ENCODE measurements at places on chromosomes 2 and 18.

DNA sequence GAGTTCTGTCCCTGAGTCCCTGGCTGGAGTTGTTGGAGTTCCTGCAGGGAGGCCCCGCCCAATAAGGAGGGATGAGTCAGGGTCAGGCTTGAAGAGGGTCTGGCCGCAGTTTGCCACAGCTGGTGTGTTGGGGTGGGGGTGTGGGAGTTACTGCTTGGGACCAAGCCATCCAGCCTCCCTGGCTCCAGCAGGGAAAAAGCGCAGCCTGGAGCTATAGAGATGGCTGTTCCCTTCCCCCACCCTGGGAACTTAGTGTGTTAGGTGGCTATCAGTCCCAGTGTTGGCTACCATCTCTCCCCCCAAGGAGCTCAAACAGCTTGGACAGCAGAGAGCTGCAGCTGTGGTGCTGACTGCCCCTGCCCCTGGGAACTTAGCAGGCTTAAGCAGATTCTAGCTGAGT, 13.2 kb upstream of the TANK start:
- no peak for DNase-seq

DNA sequence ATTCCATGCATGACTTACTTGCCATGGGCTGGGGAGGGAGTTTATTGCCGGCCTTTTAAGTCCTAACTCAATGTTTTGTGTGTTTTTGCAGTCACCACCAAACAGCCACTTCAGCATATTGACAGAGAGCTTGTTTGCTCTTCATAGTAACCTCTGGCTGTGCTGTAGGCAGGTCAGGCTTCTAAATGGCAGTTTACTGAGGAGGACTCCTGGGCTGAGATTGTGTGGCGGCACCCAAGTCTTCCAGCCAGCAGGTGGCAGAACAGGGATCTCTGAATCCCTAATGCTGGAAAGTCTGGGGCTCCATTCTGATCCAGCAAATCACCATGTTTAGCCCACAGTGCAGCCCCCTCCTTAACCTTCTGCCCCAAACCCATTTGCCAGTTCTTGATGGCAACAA, 121.2 kb downstream of the CAPN13 start:
- DNase-seq = no peak

- no peak for DNase-seq
Measured at GRCh38 chr2:170162271-170162632, 15.7 kb upstream of the MYO3B start.

DNA sequence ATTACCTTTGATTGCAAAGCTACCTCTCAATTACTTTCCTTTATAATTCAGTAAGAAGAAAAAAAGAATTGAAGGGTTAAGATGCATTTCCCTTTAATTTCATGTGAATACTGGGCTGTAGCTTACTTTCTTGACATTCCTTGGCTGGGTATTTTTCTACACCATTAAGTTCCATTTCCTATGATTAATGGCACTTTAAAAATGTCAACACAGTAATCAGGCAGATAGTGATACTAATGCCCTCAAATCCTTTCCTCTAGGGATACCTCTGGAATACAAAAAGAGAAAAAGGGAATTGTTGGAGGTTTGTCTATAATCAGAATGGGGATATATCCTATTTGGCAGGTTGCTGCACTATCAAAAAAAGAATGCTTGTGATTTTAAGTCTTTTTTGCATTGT, 216.9 kb downstream of the SRBD1 start:
- DNase-seq = no peak

- DNase-seq = peak; percentile 75
Measured at GRCh38 chr2:200509612-200510433, at the start of gene KCTD18. Gene KCTD18 (minus strand): TSS chr2:200510068. CDS start chr2:200507016, 3,052 bp downstream.

- DNase-seq = no peak
Measured at GRCh38 chr2:168903888-168904287, 2.8 kb downstream of the G6PC2 start.

DNA sequence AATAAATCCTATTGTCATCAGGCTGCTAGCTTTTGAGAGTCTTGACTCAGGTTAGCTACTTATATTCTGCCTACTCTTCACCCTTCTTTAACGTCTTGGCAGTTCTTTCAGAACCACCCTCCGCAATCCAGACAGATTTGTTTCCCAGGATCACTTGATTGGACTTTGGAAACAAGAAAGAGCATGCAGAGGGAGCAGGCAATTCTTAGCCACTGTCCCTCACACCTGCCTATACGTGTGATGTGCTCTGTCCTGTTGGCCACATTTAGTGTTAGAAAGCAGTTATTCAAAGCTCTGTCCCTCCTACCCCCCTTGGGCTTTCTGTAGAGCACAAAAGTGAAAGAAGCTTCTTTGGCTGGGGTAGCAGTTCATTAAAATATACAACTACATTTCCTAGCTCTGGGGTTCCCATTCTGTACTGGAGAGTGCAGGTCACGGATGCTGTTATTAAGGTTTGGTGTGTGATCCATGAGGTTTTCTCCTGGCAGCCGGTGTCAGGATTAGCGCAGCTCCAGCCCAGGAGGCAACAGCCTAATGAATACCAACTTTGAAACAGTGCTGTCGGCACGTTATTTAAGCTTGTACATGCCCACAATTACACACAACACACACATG, 6.3 kb downstream of the FZD5 start:
- no peak for DNase-seq

DNA sequence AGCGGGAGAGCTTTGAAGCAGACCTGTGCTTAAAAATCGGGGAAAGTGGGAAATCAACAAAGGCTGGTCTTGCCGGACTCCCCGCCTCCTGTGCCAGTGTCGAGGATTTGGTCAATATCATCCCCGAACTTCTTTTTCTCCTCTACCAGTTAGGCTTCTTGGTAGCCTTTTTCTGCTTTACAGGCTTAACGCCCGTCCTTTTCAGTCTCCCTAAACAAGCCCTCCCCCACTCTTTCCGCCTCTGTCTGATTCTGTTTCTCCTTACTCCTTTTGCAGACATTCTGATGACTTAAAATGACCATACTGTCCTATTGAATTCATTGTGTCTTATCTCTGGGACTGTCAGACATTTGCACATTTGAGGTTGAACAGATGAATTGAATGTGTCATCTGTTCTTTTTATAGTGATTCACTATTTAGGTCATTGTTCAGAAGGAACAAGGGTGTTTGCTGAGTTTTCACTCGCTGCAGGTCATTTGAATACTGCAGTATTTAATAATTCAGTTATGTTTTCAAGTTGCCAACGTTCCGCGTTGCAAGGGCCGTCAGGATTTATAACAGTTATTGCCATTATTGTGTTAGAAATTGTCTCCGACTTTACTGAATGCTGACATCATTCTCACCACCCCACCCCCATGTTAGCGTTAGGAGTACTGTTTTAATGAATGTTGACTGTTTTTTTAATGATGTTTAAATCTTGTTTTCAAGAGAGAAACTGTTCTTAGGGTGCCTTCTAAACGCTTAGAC, 1.1 kb downstream of the ITGAV start:
- DNase-seq = no peak

GRCh38 chr2:233938676-233939370, 21.6 kb downstream of the TRPM8 start:
- DNase-seq = no peak

GRCh38 chr2:112137516-112138158, 548 bp upstream of the FBLN7 start:
- DNase-seq = no peak

DNA sequence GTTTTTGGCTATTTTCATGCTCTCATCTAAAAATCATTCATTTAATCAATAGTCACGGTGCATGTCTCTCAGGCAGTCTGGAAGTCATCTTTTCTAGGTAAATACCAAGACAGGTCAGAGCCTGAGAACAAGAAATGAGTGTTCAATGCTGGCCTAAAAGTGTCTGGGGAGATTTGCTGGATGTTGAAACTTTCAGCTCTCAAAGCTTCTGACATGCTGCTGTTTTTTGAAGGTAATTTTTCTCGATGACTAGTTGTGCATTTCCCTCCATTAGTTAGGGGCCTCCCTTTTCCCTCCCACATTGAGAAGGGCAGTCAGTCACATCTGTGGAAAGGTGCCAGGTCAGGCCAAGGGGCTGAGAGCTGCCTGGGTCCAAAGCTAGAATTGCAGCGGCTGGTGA, 115.6 kb downstream of the LPIN1 start:
- DNase-seq = no peak

GRCh38 chr2:46937471-46937901, 21.9 kb upstream of the MCFD2 start:
- DNase-seq = no peak

DNA sequence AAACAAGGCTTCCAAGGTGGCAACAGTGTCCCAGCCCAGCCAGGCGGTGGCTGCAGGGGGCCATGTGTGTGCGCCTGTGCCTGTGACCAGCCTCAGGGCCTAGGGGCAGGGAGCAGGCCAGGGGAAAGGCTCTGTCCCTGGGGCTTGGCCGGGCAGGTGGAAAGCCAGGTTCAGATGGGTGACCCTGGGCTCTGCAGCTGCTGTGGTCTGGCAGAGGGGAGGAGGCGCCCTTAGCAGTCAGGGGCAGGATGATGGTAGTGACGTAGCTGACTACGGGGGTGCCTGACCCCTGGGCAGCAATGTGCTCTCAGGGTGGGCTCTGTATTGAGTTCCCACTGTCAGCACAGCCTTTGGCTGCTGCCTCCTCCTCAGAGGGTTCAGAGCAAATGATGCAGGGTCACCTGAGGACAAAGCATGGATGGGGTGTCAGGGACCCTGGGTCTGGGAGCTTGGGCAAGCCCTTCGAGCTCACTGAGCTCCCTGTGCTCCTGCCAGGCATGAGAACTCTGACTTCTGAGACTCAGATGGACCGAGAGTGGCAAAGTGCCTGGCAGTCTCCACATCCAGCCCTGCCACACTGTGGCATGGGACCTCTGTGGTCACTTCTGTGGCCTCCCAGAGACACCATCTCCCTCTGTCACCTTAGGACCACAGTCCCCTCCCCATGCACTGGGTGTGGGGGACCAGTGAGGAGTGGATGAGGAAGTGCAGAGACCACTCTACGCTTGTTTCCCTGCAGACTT, 56.6 kb upstream of the ALPP start:
- no peak for DNase-seq

GRCh38 chr18:51603111-51603510, 405.6 kb upstream of the MEX3C start:
- no peak for DNase-seq

DNA sequence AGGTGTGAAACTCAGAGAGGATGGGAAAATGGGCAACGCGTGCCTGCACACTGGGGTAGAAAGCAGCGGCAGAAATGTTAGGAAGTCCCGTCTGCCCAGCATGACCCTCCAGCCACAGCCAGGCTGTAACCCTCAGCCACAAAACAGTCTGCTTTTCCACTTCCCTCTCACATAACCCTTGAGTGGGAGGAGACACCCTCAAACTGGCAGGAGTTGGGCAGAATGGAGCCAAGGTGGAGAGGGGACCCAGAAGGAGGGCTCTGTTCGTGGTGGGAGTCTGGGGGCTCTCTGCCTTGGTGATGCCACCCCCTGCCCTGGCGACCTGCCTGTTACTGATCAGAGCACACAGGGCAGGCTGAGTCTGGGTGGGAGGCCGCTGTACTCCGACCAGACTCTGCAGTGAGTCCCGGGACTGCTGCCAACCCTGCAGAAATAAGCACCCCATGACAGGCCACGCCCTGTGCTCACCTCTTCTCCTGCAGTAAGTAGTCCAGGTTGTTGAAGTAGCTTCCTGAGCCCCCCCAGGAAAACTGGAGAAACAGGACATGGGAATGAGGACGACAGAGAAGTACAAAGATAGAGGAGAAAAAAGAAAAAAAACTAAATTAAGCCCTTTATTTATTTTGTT, 16.0 kb downstream of the FAM178B start:
- no peak for DNase-seq

GRCh38 chr2:144476682-144477081, 43.2 kb downstream of the ZEB2 start:
- no peak for DNase-seq

GRCh38 chr2:69465513-69466456, 28.6 kb upstream of the NFU1 start:
- no peak for DNase-seq

GRCh38 chr18:75132931-75133525, 75.9 kb downstream of the PTGR3 start:
- no peak for DNase-seq

- DNase-seq = no peak
Measured at GRCh38 chr2:29130295-29130694, 15.1 kb downstream of the CLIP4 start.

DNA sequence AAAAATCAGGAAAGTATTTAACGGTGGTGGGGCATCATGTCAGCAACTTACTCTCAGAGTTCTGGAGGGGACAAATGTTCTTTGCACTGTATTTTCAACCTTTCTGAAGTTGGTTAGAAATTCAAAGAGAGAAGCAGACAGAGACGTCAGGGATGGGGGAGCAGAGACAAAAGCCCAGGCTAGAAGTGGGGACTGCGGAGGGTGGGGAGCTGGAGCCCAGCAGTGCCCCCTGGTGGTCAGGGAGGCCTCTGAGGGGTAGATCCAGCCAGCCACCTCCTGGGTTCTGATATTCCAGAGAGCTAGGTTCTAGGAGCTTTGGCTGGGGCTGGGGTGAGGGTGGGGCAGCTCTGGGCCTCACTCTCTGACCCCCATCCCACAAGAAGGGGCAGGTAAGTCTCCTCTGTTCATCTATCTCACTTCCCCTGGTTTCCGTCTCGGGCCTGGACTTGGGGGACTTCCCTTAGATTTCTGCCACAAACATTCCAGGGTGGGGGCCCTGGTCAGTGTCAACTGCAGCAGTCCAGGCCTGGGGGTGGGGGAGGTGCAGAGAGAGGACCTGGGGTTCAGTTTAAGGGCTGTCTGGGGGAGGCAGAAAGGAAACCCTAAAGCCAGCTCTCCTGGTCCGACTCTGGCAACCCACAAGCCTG, 8.9 kb downstream of the TNS1 start:
- peak; percentile 43 for DNase-seq

DNA sequence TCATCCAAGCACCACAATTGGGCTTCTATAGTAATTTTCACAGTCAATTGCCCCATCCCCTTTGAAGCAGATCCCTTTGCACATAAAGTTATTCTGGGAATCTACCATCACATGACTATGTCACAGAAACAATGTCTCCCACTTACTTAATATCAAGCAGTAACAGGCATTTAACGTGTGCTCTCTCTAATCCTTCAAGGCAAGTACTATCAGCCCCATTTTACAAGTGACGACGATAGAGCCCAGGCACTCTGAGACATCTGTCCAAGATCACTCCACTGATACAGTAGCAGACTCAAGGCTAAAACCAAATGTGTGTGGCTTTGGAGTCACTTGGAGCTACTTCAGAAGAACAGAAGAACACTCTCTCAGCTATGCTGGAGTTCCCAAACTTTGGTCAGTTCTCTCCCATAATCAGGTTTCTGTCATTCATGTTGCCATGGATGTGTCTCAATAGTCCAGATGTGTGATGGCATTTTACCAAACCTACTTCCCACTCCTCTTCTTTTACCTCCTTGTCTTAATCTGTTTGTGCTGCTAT, 39.7 kb downstream of the PID1 start:
- DNase-seq = no peak

- DNase-seq = no peak
Measured at GRCh38 chr2:222305516-222306392, 7.0 kb upstream of the PAX3 start.

DNA sequence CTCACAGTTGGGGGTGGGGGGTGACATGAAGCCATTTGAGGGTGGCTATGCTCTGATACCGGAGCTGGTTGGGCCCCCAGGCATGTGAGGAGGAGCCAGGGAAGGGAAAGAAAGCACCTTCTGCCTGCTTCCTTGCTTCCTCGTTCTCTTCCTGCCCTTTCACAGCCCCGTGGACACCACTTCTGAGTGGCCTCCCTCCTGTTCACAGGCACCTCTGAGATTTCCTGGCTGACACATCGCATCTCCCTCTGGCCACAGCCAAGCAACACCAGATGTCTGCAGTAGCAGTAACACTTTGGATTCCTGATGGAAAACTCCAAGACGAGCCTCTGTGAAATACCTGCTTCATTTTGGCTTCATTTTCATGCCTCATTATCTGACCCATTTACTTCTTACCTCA, 64.7 kb upstream of the ST3GAL5 start:
- no peak for DNase-seq
